NCI-H2029 (cell line): ENCODE measurements at places on chromosomes 16 and 17.

- no peak for DNase-seq
Observed at GRCh38 chr17:48632579-48633265, 6.6 kb upstream of the HOXB9 start.

- peak; percentile 29 for DNase-seq
Observed at GRCh38 chr17:52106638-52107261, 51.8 kb downstream of the CA10 start.

DNA sequence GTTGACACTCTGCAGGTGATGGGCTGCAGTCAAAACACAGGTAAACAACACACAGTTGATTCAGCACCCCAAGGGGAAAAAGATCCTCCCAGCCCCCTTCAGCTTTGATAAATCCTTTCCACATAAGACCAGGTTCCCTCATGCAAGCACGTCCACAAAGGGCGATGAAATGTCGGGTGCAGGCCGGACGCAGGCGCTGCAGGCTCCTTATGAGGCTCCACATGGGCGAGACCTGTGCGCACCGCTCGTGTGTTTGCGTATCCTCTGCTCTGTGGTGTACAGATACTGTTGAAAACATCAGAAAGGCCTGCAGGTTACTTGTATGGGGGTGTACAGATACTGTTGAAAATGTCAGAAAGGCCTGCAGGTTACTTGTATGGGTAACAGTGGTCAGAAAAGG lies 14.4 kb upstream of the ZNF750 start:
- DNase-seq = no peak

DNA sequence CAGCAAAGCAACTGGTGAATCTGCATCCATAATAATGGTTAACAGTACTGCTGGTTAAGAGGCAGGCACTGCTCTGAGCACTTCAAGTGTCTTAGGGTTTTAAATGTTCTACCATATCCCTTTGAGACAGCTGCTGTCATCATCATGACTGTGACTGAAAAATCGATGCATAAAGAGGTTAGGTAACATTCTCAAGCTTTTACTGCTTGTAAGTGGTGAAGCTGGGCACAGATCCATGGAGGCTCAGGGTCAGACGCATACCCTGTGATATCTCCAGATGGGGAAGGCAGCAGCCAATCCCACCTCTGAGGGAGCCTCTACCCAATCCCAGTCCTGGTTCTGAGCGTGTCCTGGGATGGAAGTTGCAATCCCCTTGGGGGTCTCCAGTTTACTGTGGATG lies 57.6 kb upstream of the SOX9 start:
- peak; percentile 21 for DNase-seq

DNA sequence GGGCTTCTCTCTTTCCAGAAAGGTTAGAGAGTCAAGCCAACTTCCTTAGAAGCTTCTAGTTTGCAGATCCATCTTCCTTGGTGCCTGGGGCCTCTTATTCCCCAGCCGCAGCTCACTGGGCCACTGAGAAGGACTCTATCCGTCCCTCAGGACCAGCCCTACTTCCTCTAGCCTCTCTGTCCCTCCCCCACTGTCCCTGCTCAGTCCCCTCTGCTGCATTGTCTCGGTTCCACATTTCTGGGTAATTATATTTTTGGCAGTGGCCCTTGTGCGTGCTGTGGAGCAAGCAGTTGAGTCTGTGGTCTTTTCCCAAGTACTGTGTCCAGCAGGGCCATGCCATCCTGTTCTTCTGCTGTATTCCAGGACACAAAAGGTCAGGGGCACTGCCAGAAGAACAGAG lies 17.8 kb downstream of the IRX3 start:
- DNase-seq = no peak

GRCh38 chr17:73359352-73359751 lies 47.6 kb upstream of the CDC42EP4 start:
- no peak for DNase-seq

- no peak for DNase-seq
Observed at GRCh38 chr17:45705123-45706009, 78.8 kb upstream of the CRHR1 start.

GRCh38 chr16:84513123-84513522 lies 8.7 kb upstream of the MEAK7 start:
- no peak for DNase-seq

GRCh38 chr16:869823-870641 lies 69.5 kb upstream of the GNG13 start:
- DNase-seq = no peak

GRCh38 chr16:85643631-85644030 lies 30.5 kb downstream of the GSE1 start:
- no peak for DNase-seq

DNA sequence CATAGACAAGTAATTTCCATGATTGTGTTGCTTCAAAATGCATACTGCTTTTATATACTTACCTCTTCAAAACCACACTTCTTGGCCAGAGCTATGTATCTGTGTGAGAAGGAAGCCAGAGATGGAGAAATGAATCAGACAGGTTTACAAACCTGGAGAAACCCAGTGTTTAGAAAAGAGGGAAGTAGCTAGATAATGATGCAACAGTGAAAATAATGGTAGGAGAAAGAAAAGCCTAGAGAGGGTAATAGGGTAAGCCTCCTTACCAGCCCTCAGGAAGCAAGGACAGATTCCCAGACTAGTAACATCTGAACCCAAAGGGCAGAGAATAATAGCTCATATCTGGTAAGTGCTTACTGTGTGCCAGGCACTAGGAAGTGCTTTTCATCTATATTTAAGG lies 250.3 kb upstream of the CDH11 start:
- DNase-seq = no peak

DNA sequence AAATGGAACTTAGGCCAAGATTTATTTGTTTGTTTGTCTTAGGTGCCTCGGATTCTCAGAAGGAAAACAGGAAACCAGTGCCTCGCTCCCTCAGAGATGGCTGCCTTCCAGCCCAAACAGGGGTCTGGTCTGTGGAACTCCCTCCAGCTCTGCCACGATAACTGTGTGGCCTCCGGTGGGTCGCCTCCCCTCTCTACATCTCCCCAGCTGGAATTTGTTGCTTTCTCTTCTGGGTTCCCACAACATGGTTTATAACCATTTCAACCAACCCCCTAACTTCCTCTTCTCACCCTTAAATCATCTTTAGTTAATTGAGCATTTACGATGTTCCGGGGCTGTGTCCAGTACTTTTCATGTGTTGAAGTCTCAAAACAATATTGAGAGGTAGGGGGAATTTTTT lies 30.9 kb upstream of the PLLP start:
- DNase-seq = no peak

DNA sequence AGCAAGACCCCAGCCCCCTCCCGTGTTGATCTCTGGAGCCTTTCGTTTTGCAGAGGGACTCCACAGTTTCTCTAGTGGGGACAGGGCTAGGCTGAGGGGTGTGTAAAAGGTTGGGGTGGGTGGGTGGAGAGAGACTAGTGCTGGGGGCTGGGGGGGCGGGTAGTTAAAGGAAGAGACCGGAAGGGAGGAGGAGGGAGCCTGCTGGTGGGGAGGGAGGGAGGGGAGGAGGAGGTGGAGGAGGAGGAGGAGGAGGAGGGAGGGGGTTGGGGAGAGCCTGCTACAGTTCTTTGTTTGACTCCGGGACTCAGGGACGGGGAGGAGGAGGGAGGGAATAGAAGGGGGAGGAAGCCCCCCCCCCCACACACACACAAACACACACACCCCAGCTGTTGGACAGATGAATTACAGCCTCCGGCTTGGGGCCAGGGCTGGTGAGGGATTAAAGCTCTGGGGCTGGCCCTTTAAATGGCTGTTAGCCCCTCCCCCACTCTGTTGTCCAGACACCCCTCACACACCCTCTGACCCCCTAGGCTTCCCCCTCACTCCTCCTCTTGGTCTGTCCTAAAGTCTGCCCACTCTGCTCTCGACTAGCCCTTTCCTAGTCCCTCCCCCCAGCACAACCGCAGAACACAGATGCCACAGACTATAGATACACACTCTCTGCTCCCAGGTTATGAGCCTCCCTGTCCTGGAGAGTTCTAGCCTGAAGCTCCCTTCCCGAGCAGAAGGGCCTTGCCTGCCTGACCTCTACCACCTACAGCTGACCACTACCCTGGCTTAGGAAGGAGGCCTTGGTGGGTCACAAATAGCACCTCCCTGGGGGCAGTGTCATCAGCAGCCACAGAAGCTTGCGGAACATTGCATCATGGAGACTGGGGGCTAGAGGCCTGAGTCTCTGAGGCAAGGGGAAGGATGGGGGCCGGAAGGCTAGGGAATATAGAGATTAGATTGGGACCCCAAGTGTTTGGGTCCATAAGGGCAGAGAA lies 4.4 kb downstream of the KDM6B start:
- peak; percentile 34 for DNase-seq

- no peak for DNase-seq
Observed at GRCh38 chr16:54325616-54326265, 39.2 kb upstream of the IRX3 start.

- DNase-seq = peak; percentile 6
Observed at GRCh38 chr16:53089434-53090285, 34.9 kb downstream of the CHD9 start.

GRCh38 chr16:79337906-79338305 lies 262.6 kb downstream of the MAF start:
- no peak for DNase-seq

- peak; percentile 22 for DNase-seq
Observed at GRCh38 chr17:17579691-17580090, 11.8 kb downstream of the PEMT start.

GRCh38 chr16:5235119-5235518 lies 137.5 kb upstream of the EEF2KMT start:
- DNase-seq = no peak

- no peak for DNase-seq
Observed at GRCh38 chr17:79003661-79004411, 5.7 kb downstream of the CANT1 start.

- DNase-seq = no peak
Observed at GRCh38 chr17:279776-280175, 72.8 kb downstream of the RPH3AL start.

GRCh38 chr16:75203667-75204409 lies 3.1 kb downstream of the CTRB2 start:
- DNase-seq = no peak

GRCh38 chr16:12267491-12267890 lies 291.0 kb downstream of the SNX29 start:
- DNase-seq = no peak

DNA sequence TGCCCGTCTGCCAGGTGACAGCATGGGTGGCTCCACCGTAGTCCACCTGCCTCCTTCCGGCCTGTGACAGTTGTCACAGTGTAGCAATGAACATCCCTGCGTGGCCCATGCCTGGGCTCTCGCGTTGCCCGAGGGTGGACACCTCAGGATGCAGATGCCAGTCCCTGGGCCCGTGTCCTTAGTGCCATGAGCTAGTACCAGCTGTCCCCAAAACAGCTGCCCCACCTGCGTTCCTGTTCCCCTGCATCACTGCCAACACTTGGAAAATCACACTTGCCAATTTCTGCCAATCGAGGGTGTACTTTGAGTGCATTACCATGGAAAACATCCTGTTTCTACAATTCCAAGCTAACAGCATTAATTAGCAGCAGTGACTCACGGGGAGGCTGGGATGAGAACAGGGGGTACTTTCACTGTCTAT lies 9.0 kb upstream of the C16orf95 start:
- no peak for DNase-seq

- DNase-seq = no peak
Observed at GRCh38 chr17:74220946-74221818, 7.8 kb downstream of the TTYH2 start.

DNA sequence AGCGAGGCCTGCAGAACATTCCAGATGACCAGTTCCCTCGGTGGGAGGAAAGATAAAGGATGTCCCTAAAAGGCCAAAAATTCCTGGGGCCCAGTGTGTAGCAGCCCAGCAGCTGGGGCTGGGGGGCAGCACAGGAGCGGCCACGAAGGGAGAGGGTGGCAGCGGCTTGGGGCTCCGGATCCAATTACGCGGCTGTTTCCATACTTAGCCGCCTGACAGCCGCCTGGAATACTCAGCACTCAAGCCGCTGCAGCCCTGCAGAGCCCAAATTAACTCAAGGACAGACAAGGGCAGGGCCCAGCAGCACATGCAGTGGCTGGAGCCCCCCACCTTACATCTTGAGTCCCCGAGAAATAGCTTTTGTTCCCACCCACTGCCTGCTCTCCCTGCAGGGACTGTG lies 1.3 kb downstream of the SRL start:
- no peak for DNase-seq

DNA sequence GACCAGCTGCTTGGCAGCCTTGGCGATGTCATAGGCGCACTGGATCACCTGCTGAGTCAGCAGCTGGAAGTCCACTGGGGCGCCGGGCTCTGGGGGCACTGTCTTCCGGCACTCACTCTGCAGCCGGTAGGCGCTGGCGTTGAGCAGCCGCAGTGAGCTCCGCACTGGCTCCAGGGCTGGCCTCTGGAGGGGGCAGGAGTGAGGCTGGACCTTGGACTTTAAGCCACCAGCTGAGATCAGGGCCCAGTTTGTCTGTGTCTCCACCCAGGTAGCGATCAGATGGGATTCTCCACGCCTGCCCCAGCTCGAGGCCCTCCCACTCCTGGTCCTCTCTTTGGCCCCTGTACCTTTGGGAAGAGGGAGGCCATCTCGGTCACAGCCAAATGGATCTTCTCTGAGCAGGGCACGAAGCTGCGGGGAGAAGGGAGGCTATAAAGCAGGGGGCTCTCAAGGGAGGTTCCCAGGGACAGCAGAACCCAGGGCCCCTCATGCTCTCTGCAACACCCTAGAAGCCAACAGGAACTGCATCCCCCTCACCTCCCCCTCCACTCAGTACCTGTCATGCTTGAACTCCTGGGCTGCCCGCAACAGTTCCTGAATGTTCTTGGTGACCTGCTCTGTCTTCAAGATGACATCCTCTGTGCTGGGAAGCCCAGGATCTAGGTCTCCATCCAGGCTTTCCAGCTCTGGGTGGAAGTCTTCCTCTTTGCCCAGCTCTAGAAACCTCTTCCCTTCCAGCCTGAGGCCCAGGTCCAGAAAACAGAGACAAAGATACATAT lies 6.4 kb downstream of the TP53I13 start:
- DNase-seq = no peak

DNA sequence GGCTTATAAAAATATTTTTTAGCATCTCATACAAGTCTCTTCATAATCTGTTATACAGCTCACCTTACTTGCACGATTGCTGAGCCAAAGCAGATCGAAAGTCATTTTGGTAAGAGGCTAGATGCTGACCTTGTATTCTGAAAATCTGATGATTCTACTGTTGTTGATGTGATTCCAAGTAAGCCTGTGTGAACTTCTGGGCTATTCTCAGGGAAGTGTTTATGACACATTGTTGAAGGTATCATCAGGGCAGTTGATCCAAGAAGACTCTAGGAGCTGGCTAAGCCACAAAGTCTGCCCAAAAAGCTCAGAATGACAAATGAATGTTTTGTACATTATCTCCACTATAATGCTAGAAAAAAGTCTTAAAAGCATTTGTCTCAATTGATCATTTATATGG lies 16.0 kb downstream of the OMG start:
- no peak for DNase-seq

DNA sequence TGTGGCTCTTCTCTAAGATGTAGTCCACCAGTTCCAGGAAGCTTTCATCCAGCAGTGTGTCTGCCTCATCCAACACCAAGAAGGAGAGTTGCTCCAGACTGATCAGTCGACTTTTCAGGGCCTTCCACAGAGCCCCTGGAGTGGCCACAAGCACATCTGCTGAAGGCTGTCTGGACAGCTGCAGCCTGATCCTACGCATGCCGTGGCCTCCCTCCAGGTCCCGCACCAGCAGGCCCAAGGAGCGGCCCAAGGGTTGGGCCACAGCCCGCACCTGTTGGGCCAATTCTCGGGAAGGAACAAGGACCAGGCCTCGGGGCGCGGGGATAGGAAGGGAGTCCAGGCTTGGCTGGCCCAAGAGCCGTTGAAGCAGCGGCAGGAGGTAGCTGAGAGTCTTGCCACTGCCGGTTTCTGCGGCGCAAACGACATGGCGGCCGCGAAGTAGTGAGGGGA lies 729 bp downstream of the DDX28 start:
- no peak for DNase-seq

GRCh38 chr17:75411328-75412067 lies 6.0 kb upstream of the GRB2 start:
- no peak for DNase-seq

GRCh38 chr16:62816971-62817519 lies 780.8 kb upstream of the CDH8 start:
- no peak for DNase-seq
